Osteocyte (in vitro differentiated cells): ENCODE measurements at places on chromosomes 7 and 10. TPM values are rescaled to one million over a fixed set of nuclear protein-coding genes. Genes with fewer than 3 reads are reported as not detected.

The CYP26A1 gene
- not detected in 2 replicates for total RNA-seq

The GPR146 gene
- 1.9 and 2.8 TPM in 2 replicates for total RNA-seq

The ZRANB1 gene
- 26.4 and 26.8 TPM in 2 replicates for total RNA-seq

The C10orf105 gene
- total RNA-seq = not detected in 2 replicates

The CUZD1 gene
- total RNA-seq = 0.30 and 0.81 TPM in 2 replicates

The GALNT17 gene
- total RNA-seq = 1.4 and 1.5 TPM in 2 replicates

The OR13A1 gene
- not detected in 2 replicates for total RNA-seq

The ZNF117 gene
- 8.3 and 10.7 TPM in 2 replicates for total RNA-seq
